Stimulated activated CD4-positive, alpha-beta T cell treated with anti-CD3 and anti-CD28 coated beads, Interleukin-1b, Interleukin-23, amount 100 ng/mL, for 1 hour (primary cell): ENCODE measurements at places on chromosomes 6 and 20.

DNA sequence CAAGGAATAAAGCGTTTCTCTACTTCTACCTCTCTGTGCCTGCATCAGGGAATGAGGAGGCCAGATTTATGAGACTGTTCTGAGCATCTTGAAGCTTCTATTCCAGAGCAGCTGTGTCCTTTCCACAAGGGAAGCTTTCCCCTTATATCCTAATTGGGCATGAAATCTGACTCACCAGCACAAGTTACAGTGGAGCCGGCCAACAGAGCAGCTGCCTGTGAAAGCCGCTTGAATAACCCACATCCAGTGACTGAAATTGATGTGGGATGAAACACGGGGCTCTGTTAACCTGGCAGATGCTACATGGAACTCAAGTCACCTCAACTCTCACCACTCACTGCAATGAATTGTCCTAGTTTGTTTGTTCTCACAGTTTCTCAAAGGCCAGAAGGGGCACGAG is 400.3 kb downstream of the TFAP2A start:
- DNase-seq, result no peak

DNA sequence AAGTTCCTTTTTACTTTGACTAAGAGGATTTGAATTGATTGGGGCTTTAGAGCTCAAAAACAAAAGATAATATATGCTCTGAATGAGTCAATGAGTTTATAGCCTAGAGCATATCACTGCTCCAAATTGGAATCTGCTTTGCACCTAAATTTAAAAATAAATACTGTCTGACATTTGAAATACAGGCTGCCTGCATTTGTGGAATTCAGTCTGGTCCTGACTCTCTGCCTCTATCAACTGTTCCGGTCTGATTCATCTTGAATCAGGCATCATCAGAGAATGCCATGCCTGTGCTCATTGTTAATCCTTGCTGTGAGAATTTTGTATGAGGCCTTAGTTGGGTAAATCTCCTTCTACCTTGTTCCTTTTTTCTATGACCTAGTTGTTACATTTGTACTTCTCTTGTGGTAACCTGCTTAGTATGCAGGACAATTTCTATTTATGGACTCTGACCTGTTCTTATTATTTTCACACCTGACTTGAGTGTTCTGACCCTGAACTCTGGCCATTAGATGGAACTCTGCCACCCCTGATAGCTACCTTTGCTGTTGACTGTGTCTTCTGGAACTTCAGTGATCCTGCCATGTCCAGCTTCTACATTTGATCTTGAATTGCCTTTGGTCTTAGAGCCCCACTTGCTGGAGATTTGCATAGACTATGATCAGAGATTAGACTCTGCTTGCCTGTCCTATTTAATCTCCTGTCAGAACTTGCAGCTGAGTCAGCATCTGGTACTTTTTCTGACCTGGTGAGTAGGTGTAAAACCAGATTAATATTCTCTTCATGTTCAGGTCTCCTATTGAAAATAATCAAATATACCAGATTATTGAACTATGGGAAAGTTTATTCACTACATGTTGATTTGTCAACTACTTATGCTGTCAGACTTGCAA is 442.7 kb upstream of the HS3ST5 start:
- no peak for DNase-seq

DNA sequence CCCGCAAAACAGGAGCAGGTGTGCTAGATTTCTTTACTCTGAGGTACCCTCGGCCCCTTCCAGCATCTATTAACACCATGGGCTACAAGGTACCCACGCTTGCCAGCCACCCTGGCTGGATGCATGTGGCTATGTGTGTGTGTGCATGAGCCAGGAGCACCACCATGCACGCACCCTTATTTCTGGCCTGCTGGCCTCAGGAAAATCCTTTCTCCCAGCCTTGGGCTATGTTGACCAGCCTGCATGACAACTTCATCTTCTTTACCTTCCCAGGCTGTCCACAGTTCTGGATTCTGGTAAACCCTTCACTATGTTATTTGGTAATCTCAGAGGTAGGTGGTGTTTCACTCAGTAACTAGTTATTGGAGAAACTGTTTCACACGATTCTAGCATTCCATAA is 40.4 kb downstream of the GPR6 start:
- no peak for DNase-seq

GRCh38 chr6:122009000-122009350 is 390.5 kb upstream of the HSF2 start:
- no peak for DNase-seq

GRCh38 chr6:47669684-47670513 is 28.5 kb upstream of the ADGRF4 start:
- no peak for DNase-seq

GRCh38 chr6:135906542-135906941 is 55.0 kb downstream of the PDE7B start:
- DNase-seq, result no peak

DNA sequence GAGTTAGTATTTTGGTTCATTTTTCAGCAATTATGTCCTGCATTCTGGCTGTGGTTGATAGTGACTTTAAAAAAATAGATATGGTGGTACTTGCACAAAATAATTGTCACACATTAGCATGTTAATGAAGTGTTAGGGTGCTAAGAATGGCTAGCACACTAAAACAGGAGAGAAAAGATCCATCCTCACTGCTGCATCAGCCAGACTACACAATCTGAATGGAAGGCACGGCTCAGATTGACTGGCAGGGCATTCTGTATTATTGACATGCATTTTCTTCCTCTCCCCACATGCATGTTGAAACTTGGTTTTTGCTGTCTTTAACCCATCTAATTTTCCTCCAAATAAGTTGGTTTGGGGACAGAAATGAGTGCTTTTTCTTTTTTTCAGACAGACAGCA is 306.3 kb downstream of the PRL start:
- DNase-seq, result no peak

GRCh38 chr6:150755524-150755923 is 110.0 kb upstream of the MTHFD1L start:
- DNase-seq, result no peak

- DNase-seq, result no peak
These were observed 3.7 kb upstream of the OLIG3 start for GRCh38 chr6:137497721-137498463.

- DNase-seq, result no peak
These were observed 8.0 kb downstream of the FAM217B start for GRCh38 chr20:59948212-59948611.

DNA sequence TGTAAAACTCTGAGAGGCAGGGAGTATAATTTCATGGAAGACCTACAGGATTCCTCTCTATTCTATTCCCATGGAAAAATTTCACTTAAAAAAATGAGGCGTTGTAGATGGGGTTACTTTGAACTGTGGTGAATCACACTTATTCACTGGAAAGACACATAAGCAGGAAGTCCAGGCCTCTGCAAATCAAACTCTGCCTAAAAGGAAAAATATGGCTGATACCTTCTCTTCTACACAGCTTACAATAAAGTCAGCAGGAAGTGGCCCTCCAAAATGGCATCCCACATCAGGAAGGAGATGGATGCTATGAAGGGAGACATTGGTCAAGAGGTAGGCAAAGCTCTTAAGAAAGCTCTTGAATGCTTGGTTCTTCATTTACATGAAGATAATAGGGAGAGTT is 115.9 kb downstream of the FYN start:
- DNase-seq, result no peak

DNA sequence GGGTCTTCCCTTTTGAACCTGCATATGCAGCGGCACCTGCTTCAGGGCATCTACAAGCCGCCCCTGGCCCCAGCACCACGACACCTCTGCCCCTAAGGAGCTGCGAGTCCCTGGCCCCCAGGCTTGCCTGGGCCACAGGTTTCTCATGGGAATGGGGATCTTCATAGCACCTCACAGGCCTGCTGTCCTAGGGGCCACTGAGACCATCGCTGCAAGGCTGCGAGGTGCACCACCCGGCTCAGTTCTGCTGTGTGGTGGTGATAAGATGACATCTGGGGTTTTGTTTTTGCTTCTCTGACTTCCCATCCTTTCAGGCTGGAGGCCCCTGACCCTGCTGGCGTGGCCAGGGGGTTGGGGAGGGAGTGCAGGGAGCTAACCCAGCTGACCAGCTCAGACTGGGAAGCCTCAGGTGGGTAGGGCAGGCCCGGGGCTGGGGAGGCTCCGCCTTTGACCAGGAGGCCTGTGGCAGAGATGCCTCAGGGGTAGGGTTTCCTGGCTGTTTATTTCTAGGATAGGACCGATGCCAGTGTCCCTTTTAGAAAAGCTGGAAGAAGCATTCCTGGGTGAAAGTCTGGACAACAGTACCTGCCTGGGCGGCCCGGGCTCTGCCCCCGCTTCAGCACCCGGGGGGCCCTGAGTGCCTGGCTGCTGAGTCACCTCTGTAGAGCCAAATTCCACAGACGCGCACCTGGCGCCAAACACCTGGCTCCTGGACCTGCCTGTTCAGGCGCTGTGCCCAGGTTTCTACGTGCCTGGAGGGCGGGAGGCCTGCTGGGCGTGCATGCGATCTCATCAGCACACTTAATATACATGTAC is 264.7 kb downstream of the DLL1 start:
- no peak for DNase-seq

GRCh38 chr20:32639284-32639683 is 34.5 kb downstream of the C20orf203 start:
- no peak for DNase-seq
